ENCODE measurements at places on chromosomes 2 and 18. TPM values are rescaled to one million over a fixed set of nuclear protein-coding genes. Genes with fewer than 3 reads are reported as not detected.

The DNER gene
- polyA plus RNA-seq, result 70.9 TPM

The CCDC85A gene
- 1.3 TPM for polyA plus RNA-seq

The CLHC1 gene
- polyA plus RNA-seq, result 18.6 TPM

The SULT1C2 gene
- polyA plus RNA-seq, result 62.5 TPM

The MBD1 gene
- 63.2 TPM for polyA plus RNA-seq

The PROM2 gene
- 36.9 TPM for polyA plus RNA-seq

The FOSL2 gene
- 31.3 TPM for polyA plus RNA-seq

The MATN3 gene
- polyA plus RNA-seq, result 3.8 TPM

The HOXD13 gene
- polyA plus RNA-seq, result 0.10 TPM

The RHBDD1 gene
- 33.5 TPM for polyA plus RNA-seq

The HOXD1 gene
- polyA plus RNA-seq, result 11.8 TPM

The BBS5 gene
- 13.5 TPM for polyA plus RNA-seq

The CABLES1 gene
- polyA plus RNA-seq, result 27.9 TPM

The CCDC150 gene
- 22.6 TPM for polyA plus RNA-seq

The MEP1B gene
- 0.14 TPM for polyA plus RNA-seq

The SPATA3 gene
- polyA plus RNA-seq, result not detected

The EML6 gene
- polyA plus RNA-seq, result 11.8 TPM

The SPHKAP gene
- 4.1 TPM for polyA plus RNA-seq

The SMARCAL1 gene
- polyA plus RNA-seq, result 26.4 TPM

The SPEG gene
- polyA plus RNA-seq, result 13.1 TPM

The PAIP2B gene
- 18.5 TPM for polyA plus RNA-seq

The SLC66A2 gene
- 27.5 TPM for polyA plus RNA-seq

The CAPN14 gene
- polyA plus RNA-seq, result 0.07 TPM

The IWS1 gene
- polyA plus RNA-seq, result 68.2 TPM

The SLC8A1 gene
- 67.4 TPM for polyA plus RNA-seq

The ANKRD30BL gene
- 0.36 TPM for polyA plus RNA-seq

The FEV gene
- not detected for polyA plus RNA-seq

Measured in right renal pelvis (tissue), 4 donors.